ENCODE measurements at places on chromosomes 5 and 9.
A peak's percentile ranks its signal among the peaks of the same experiment; 100 is the strongest.

- no peak for DNase-seq
Measured at GRCh38 chr5:134142806-134143205, 28.3 kb downstream of the TCF7 start.

DNA sequence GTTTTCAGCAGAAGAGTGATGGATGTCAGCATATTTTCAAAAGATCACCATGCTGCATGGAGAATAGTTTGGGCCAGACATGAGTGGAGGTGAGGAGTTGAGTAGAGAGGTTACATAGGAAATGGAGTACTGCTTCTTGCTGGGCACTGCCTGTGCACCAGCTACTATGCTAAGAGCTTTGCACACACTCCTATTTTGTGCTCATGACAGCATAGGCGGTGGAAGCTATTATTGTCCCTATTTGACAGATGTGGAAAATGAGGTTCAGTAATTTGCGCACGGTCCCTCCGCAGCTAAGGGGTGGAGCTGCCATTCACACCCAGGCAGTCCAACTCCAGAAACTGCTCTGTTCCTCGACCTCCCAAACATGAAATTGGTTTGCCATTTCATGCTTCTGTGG, 67.8 kb downstream of the ENTREP1 start:
- no peak for DNase-seq

GRCh38 chr5:110832683-110833082, 93.9 kb downstream of the SLC25A46 start:
- no peak for DNase-seq

DNA sequence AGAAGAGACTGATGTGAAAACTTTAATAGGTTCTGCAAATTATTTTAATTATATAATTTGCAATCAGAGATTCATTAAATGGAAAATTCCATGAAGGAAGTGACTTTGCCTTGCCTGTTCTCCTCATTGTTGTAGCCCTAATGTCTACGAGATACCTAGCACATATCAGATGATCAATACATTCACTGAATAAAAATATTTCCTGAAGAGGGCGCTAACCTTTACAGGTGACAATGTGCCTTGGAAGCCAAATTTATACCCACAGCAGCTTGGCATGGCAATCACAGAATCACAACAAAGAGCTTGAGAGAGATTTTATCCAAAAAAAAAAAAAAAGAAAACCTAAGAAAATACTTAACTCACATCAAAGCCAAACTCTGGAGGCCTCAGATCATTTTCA, 17.4 kb downstream of the HAUS6 start:
- DNase-seq = peak; percentile 15

DNA sequence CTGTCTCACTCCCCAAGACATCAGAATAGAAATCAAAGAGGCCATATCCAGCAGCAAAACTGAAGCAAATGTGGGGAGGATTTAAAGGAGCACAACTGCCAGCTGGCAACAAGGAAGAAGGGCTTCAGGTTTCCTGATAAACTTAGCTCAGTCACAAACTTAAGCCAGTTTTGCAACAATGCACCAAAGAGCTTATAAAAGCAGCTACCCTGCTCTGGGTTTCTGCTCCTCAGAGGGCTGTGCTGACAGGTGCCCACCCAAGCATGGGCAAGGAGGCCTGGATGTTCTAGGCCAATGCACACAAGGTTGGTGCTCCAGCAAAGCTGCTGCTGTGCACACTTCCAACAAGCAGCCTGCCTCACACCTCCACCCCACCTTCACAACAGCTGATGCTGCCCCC, 132.9 kb downstream of the SIL1 start:
- DNase-seq = no peak

DNA sequence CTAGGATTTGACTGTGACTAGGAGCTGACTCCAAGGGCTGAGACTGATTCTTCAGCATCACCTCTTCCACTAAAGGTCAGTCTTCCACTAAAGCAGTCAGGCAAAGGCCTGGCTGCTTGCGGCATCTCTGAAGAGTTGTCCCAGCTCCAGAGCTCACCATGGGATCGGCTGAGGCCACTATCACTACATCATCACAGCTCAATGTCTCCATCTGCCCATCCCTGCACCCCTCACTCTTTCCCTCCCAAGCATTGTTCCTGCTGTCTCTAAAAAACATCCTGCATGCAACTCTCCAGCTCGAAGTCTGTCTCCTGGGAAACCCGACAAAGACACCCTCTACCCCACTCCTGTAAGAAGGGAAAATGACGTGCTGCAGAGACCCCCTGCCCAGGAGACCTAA, 15.5 kb upstream of the WWC1 start:
- no peak for DNase-seq

GRCh38 chr9:81613002-81613812, 76.1 kb downstream of the TLE1 start:
- no peak for DNase-seq

GRCh38 chr5:159657298-159657697, 259.0 kb upstream of the ADRA1B start:
- no peak for DNase-seq

DNA sequence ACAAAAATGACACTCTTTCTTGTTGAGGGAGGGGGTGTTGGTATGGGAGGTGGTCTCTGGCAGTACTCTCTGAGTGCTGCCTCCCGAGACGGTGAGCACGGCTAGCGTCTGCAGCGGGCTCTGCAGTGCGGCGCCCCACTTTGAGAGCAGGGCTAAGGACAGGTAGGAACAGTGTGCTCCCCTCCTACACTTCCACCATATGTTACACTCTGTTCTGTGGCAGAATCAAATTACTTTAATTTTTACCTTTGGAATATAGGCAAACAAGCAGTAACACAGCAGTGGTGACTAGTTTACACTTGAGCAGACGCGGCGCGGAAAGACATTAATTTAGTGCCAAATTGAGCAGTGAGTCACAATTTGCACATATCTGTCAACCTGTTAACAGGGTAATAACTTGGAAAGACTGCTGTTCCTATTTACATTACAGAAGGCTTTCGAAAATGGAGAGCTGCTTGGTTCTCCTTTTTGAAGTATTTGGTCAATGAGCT, 136.3 kb downstream of the MED27 start:
- no peak for DNase-seq

- DNase-seq = no peak
Measured at GRCh38 chr5:39331861-39332381, 32.4 kb downstream of the C9 start.

GRCh38 chr9:134666831-134667230, 25.2 kb downstream of the COL5A1 start:
- DNase-seq = peak; percentile 78

DNA sequence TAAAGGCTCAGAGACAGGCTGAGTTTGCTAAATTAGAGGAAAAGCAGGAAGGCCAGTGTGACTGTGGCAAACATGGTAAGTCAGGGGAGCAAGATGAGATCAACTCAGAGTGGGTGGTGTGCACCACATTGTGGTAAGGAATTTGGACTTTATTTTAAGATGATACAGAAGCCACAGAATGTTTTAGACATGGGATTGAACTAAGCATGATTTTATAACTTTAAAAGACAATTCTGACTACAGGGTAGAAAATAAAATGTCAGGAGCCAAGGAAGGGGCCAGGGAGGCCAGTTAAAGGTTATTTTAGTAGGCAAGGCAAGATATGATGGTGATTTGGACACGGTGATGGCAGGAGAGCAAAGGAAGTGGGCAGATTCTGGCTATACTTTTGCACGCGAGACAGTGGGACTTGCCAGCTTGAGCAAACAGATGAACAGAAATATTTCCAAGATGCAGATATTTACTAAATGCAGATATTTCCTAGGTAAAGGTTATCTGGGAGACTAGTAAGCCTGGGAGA, 53.9 kb downstream of the TSSK1B start:
- no peak for DNase-seq

DNA sequence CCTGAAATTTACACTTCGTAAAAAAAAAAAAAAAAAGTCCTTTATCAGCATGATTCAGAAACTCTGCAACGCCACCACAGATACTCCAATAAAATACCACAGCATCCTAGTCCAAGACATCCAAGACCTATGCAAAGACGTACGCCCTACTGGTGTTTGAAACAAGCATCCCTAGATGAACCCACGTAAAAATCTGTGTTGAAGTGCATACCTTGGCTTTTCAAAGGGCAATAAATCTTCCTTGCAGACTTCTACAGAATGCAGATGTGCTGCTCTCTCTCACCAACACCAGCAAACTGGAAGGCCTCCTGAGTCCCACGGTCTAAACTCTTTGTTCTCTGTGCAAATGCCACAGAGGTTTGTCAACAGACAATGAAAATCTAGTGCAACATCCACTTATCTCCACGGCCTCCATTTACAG, 38.8 kb downstream of the MYO10 start:
- peak; percentile 59 for DNase-seq

- no peak for DNase-seq
Measured at GRCh38 chr5:67623078-67623477, 426.5 kb upstream of the CD180 start.

GRCh38 chr9:136997830-136998234, 1.5 kb upstream of the CLIC3 start:
- DNase-seq = peak; percentile 57

DNA sequence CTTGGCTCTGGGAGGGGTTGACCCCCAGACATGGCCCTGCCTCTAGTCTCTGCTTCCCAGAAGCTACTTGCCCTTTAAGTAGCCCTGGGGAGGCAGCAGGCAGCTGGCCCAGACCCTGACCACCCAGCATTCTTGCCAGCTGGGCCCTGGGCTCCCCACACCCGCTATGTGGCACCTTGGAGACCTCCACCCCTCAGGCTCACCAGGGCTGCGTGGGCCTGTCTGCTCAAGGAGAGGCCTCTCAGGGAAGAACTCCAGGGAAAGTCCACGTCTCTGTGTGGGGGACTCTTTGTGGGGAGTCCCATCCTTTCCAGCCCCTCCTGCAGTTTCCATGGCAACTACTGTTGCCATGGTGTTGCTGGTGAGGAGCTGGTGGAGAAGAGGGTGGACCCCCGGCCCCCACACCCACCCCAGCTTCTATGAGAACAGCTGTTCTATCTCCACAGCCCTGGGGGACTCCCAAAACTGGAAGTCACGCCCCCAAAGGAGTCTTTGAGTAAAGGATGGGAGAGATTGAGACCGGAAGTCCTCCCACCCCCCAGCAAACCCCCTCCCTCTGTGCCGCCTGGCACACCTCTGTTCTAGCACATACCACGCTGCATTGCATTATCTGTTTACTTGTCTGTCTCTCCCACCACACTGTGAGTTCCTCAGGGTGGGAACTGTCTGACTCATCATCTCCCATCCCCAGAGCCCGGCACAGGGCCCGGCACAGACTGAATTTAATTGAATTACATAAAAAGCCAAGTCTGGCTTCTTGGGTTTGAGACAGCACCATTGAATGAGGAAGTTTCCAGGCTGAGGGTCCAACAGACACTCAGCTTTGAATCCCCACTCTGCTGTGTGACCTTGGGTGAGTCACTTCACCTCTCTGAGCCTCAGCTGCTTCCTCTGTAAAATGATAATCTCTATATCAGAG, 12.6 kb downstream of the DNM1 start:
- peak; percentile 41 for DNase-seq

DNA sequence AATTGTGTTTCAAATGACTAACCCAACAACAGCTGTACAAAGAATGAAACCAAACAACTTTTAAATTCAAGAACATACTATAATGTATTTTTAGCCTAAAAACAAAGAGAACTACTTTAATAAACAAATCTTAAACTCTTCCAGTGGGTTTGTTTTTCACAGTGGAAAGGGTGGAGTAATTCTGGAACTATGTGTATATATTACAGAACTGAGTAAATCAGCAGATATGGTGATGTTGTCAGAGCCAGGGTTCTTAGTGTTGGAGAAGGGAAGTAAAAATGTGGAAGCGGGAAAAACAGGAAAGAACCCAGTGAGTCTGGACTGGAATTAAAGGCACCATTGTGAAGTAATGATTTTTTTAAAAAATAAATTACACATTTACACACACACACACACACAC, 144.9 kb downstream of the CDK5RAP2 start:
- DNase-seq = no peak

DNA sequence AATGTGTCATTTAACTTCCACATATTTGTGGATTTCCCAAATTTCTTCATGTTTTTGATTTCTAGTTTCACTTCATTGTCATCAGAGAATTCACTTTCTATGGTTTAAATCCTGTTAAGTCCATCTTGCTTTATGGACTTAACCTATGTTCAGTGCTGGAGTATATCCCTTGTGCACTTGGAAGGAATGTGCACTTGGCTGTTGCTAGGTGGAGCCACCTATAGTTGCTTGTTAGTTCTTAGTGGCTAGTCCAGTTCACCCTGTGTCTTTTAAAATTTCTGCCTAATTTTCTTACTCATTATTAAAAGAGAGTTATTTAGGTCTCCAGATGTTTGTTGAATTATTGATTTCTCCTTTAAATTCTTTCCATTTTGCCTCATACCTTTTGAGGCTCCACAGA, 1472.5 kb upstream of the CDH6 start:
- no peak for DNase-seq

GRCh38 chr5:16665601-16666000, 48.8 kb upstream of the RETREG1 start:
- no peak for DNase-seq

DNA sequence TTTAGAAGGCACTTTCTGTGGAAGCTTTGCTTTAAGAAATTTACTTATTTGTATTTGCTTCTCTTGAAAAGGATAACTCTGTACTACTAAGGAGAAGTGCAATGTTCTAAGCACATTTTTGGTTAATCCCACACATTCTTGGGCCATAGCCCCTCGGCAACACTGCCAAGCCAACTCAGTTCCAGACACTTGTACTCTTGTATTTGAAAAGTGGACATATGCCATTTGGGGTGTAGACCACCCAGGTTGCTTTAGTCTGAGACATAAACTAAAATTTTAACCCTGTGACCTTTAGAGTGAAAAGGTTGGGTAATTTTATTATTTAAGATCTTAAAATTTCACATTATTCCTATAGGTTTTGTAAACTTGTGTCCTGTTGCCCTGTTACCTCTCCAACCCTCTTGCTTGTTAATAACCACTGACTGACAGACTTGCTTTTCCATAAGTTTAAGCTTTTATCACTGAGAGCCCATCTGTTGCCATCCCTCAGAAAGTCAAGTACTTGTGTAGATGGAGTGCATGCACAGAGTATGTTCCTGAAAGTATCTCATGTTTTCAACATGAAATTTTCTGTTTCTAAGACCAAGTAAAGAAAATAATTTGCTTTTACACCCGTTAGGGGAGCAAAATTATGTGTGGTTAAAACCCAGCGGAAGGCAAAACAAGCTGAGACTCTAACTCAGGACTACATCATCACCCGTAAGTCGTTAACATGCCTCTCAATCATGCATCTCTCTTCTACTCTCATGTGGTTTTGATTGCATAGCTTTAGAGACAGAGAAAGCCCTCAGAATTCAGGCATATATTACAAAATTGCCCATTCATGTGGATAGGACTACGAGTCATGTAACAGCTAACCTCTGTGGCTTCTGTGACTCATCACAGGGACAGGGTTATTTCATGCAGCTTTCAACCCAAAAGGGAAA, 117.3 kb downstream of the GDNF start:
- peak; percentile 99 for DNase-seq

GRCh38 chr5:82163452-82164175, 114.5 kb downstream of the RPS23 start:
- peak; percentile 29 for DNase-seq

GRCh38 chr5:126443374-126443851, 20.2 kb downstream of the GRAMD2B start:
- no peak for DNase-seq

GRCh38 chr5:88948746-88949600, 66.0 kb upstream of the MEF2C start:
- DNase-seq = peak; percentile 14
